ENCODE measurements at places on chromosomes 2 and 18. TPM values are rescaled to one million over a fixed set of nuclear protein-coding genes. Genes with fewer than 3 reads are reported as not detected.

Gene GRHL1
- 0.77 TPM for total RNA-seq

Gene CXCR1
- not detected for total RNA-seq

Gene CMPK2
- 0.26 TPM for total RNA-seq

Gene ANKRD23
- 1.3 TPM for total RNA-seq

Gene MEP1B
- under 0.01 TPM for total RNA-seq

Gene MYL1
- not detected for total RNA-seq

Gene MC2R
- not detected for total RNA-seq

Gene KIAA2012
- under 0.01 TPM for total RNA-seq

Gene ADCYAP1
- not detected for total RNA-seq

Gene PLCL1
- 0.83 TPM for total RNA-seq

DNA sequence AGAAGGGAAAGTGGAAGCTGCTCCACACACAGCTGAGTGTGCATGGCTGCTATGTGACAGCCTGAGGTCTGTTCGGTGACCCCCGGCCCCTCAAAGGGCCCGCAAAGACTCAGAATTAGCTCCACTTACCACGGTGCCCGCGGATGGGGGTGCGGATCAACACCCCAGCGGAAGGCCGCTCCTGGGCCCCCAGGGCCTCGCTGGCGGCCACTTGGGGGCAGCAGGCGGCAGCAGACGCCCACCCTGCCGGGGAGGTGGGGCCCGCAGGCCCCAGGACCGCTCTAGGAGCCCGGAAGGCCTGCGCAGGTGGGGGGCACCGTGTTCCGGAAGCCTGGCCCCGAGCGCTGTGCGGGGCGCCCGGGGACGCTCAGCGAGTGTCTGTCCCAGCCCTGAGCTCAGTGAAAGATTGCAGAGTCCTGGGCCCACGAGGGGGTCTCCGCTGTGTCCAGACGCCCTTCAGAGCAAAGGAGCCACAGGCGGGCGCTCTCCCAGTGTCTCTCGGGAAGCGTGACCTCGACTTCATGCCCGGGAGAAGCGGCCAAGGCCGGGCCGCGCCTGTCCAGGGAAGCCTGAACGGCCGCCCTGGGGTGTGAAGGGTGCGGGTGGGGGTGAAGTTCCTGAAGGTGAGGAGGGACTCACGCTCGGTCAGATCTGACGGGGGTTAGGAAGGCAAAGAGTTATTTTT is 118.7 kb downstream of the VAPA start:
- DNase-seq, result peak; percentile 17

- DNase-seq, result no peak
Observed at GRCh38 chr2:40034801-40035200, 255.7 kb upstream of the THUMPD2 start.

DNA sequence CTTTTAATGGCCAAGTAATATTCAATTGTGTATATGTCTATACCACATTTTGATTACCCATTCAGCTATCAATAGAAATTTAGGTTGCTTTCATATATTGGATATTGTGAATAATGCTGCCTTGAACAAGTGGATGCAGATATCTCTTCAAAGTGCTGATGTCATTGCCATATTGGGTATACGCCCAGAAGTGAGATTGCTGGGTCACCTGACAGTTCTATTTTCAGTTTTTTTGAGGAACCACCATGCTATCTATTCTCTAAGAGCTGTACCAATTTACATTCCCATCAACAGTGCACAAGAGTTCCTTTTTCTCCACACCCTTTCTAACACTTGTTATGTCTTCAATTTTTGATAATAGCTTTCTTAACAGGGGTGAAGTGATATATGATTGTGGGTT is 306.9 kb downstream of the ZNF516 start:
- DNase-seq, result no peak

DNA sequence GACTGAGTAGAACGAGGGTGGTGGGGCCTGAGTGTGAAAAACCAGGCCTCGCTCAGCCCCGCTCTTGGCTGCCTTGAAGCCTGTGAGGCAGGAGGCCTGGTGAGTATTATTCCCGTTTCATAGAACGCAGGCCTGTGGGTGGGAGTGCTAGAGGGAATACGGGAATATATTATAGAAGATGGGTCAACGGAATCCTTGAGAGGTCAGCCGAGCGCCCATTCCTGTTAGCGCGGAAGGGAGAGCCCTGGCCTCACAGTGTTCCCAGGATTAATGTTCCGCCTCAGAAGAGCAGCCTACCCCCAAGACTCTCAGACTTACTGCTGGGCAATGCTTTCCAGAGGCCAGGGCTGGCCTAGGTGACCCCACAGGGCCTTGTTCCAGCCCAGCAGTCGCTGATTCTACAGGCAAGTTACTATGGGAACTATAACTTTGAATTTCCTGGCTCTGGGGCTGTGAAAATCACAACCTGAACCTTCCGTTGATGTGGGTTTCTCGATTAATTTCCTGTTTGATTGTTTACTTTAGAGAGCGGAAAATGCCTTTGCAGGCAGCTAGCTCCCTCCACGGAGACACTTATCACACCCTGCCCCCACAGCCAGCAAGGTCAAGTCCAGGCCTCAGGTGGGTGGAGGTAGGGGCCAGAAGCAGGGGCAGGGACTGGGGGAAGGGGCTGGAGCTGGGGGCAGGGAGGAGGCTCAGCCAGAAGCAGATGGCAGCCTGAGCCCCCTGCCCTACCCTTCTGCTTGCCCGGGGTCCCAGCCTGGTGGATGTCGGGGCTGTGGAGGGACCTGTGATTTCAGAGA is 108.3 kb downstream of the SMAD7 start:
- no peak for DNase-seq

- DNase-seq, result no peak
Observed at GRCh38 chr2:127675331-127676261, at the start of gene LIMS2. TSS of gene LIMS2 (minus strand) at chr2:127675530. CDS start at chr2:127675024, 506 bp downstream.

DNA sequence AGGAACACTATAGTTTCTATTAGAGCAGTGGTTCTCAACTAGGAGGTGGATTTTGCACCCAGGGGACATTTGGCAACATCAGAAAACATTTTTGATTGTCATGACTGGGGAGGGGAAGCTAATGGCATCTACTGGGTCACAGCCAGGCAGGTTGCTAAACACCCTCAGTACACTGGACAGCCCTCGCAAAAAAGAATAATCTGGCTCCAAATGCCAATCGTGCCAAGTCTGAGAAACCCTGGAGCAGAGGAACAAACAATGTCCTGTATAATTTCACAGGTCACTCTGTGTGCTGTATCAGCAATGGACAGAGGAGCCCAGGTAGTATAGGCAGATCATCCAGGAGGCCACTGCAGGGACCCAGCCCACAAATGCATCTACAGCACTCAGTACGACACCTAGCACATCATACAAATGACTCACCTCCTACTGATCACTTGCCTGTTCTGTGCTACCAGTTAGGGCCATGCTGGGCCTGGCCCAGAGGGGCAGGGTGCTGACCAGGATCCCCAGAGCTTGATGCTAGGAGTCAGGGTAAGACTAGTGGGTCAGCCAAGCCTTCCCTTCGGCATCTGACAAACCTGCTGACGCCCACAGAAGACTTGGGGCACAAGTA is 37.6 kb downstream of the SFXN5 start:
- DNase-seq, result no peak

DNA sequence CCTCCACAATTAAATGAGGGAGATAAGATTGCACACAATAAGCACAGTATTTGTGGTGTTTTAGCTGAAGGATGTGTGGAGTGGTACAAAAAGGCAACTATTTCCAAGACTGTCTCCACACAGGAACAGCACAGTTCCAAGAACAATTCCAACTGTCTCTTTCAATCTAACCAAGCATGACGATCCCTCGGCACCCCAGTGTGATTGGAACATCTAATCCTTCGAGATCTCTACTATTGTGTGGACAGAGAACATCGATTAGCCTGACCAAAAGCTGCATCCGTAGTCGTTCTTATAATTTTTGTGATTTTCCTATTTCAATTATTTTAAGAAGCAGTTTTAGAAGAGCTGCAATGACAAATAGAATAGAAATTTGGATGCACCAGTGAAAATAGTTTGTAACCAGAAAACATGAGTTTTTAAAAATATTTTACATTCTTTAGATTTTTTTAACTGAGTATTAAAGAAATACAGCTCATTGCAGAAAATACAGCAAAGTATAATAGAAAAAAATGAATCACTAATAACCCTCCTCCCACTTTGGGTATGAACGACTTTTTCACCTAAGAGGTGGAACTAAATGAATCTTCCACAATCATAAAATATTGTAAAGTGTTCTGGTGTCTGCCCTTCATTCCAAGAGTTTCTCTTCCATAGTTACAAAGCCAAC is 76.4 kb upstream of the CABLES1 start:
- DNase-seq, result no peak

- no peak for DNase-seq
Observed at GRCh38 chr18:54052732-54053429, 171.6 kb downstream of the MBD2 start.

- no peak for DNase-seq
Observed at GRCh38 chr18:32252141-32252860, 62.5 kb downstream of the MEP1B start.

DNA sequence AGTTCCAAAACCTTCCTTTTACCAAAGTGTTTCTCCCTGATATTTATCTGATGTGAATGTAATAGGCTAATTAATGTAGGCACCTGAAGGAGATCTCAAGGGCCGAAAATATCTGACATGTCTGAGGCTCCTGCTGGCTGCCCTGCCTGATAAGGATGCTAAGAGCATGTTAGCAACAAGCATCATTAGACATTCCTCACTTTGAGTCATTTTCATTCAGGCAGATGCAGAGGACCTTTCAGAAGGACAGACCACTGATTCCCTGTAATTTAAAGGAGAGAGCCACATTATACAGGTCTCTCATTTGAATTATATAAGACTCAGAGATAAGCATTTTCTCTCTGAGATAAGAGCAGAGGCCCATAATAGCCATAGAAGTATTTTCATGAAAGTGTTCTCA is 222.4 kb upstream of the NCKAP5 start:
- no peak for DNase-seq

GRCh38 chr2:177547122-177547521 is 154.5 kb downstream of the AGPS start:
- no peak for DNase-seq

- DNase-seq, result peak; percentile 53
Observed at GRCh38 chr2:234571620-234572407, 74.9 kb upstream of the ARL4C start.

- DNase-seq, result no peak
Observed at GRCh38 chr2:41935002-41935401, 112.8 kb upstream of the PKDCC start.

DNA sequence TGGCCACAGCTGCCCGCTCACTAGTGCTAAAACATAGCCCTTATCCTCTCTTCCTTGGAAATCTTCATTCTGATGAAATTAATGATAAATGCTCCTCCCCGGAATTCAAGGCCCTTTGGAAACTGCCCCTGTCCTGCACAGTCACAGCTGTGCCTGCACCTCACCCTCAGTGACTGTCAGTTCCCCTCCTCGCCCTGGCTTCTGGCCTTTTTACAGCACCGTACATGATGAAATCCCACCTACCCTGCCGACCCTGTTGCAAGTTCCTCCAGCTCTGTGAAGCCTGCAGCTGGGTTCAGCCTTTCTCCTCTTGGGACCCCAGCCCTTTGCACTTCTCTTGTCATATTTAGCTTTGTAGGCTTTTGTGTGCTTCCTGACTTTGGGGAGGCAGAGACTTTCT is 48.4 kb downstream of the DCDC2C start:
- DNase-seq, result no peak

- peak; percentile 93 for DNase-seq
Observed at GRCh38 chr2:237888389-237888788, 29.0 kb downstream of the RAMP1 start.

DNA sequence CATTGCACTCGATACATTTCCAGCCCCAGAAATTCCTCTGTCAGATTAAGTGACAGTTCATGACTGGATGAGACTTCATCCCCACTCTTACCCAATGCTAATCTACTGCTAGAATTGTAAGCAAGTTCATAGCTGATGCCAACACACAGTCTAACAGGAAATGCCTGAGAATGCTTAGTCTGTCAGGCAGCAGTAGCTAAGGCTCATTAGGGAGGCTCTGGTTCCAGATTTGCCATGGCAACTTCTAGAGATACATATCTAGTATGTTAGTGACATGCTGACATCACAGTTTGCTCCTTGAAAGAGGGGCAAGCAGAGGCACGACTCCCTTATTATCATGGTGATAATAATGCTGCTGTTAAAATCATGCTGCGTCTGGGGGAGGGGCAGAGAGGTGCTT is 198.4 kb downstream of the RBM43 start:
- DNase-seq, result peak; percentile 81

DNA sequence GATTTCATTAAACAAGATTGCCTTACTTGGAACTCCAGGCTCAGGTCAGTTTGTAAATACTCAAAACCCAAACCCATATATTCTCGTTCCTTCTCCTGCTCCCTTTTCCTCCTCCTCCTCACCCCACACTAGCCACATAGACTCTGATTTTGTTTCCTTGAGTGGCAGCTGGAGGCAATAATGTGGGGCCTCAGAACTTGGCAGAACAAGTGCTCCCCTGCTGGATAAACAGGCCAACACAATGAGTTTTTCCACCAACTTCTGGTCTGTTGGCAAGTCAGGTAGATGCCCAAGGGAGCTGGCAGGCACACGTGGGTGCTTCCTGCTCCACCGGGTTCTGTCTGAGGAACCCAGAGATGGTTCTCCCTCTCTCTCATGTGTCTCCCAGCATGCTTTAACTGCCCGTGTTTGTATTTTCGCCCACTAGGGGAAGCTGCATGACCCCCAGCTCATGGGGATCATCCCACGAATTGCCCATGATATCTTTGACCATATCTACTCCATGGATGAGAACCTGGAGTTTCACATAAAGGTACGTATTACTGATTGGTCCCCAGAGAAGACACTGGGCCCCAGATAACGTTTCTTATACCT is 61.9 kb downstream of the KIF5C start:
- DNase-seq, result no peak

- peak; percentile 66 for DNase-seq
Observed at GRCh38 chr2:143505542-143505941, 376.3 kb downstream of the ARHGAP15 start.

DNA sequence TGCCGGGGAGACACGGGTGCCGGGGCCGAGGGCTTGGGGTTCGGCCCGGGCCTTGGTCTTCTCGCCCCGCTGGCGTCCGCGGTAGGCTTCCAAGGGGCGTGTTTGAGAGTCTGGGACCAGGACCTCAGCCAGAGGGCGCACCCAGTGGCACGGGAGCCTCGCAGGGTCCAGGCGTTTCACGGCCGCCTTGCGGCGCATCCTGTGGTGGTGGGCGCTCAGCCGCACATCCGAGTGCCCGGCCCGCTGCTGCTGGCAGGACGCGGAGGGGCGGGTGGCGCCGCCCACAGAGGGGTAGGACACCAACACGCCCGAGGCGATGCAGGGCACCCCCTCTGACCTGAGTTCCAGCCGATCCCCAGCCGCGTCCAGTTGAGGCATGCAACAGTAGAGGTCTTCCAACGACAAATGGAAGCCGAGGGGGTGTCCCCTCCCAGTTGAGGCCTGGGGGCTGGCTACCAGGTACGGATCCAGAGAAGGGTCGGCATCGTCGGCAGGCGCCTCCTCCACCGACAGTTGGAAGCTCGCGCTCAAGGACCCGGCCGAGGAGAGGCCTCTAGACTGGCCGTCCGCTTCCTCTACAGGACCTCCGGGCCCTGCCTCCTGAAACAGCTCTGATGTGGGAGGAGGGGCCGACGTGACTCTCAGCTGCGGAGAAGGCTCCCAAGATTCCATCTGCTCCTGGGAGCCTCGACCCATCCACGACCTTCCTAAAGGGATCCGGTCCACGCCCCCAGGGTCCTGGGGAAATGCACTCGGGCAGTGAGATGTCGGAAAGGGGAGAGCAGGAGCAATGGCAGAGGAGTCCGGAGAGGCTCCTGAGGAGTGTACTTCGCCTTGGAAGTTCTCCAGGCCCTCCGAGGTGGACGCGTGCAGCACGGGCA is 6.3 kb downstream of the C2orf81 start:
- DNase-seq, result peak; percentile 26

GRCh38 chr2:165499131-165499530 is 29.6 kb downstream of the CSRNP3 start:
- DNase-seq, result no peak

- no peak for DNase-seq
Observed at GRCh38 chr2:30601375-30601774, 154.3 kb downstream of the LCLAT1 start.
